Brain pericyte (primary cell): ENCODE measurements at places on chromosomes 6 and 20.
A peak's percentile ranks its signal among the peaks of the same experiment; 100 is the strongest.

DNA sequence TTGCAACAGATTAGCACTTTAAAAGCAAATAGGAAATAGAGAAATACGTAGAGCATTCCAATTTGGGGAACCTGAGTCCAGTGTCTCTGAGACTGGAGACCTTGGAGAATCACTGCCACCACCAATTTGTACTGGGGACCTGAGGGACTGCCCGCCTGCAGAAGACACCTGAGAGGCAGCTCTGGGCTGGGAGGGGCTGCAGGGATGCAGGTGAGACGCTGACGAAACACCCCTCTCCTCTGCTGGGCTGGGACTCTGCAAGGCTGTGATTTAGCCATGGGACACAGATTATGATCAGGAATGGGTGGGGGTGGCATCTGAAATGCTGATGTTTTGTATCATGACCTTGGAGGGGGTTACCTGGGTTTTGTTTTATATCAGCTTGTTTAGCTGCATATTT lies 7.0 kb upstream of the APMAP start:
- no peak for DNase-seq

- no peak for DNase-seq
Measured at GRCh38 chr6:52125139-52125538, 37.7 kb upstream of the PKHD1 start.

DNA sequence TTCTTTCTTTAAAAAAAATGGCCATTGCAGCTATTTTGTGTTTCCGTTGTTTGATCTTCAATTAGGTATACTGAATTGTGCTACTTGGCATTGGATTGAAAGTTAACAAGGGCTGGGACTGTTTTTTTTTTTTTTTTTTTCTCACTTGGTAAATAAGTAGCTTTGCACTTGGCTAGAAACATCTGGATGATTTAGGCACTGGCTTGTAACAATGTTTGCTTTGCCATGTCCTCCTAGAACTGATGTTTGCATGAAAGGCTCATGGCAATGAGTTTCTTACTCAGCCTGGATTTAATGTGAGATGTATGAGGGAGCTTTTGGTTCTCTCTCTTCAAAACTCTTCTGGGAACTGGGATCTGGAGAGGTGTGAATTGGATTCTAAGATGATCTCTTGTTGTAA lies 414.1 kb downstream of the CDH26 start:
- DNase-seq, result no peak

GRCh38 chr20:347317-347639 lies 367 bp downstream of the NRSN2 start:
- DNase-seq, result no peak

DNA sequence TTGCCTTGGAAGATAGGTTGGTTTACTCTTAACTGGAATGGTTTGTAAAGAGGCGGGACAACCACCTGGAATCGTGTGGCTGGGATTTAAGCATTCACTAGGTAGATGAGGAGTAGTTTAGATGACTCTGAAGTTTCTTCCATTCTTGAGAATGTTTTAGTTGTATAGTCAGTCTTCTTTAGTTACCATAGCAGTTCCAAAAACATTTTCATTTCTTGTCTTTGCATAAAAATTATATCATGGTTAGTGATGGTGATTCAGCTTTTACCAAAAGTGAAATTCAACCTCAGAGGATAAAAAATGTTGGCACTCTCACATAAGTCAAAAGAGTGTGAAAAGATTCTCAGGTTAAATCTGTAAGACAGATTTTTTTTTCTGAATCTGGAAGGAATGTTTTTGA lies 70.3 kb downstream of the SMAP1 start:
- DNase-seq, result no peak

DNA sequence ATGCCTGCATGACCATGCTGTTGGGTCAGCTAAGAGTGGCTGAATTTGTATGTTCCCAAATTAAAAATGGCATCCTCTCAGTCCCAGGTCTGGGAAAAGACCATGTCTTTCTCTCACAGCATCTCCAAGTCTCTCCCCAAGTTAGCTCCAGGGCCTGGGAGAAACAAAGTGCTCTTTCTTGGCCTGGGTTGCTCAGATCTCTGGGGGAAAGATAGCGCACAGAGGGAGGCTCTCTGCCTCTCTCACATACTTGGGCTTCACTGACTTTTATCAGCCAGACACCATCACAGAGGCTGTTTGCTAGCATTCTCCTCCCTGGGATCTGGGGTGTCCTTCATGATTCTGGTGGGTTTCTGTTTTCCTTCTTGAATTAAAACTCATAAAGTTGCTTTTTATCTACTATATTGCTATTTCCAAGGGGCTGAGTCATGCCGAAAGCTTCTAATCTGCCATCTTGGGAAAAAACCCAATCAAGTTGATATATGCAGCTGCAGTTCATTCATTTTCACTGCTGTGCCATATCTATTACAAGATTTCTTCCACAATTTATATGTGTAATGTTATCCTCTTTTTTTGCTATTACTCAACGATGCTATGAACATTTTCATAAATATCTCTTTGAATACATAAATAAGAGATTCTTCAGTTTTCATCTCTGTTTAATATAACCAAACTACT lies 190.2 kb downstream of the MOXD1 start:
- DNase-seq, result no peak

DNA sequence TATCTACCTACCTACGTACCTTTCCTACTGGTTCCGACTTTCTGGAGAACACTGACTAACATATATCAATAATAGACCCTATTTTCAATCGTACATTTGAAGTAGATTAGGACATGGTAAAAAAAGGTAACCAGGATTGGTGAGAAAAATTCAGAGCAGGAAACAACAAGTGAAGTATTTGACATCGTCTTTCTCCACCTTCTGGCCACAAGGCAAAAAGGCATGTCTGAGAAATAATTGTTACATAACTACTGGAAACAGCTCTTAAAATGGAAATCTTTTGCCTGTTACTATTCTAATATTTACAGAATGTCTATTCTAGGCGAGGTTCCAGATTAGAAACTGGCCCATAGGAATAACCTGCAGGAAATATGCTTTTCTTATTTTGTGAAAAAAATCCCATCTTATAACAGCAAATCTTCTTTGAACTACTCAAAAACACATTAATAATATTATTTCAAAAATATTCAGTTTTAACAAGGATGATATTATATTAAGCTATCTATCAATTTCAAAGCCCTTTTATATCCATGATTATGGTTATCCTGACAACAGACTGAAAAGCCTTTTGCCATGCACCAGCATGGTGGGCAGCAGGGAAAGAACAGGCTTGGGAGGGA lies 80.8 kb downstream of the RCAN2 start:
- DNase-seq, result no peak

DNA sequence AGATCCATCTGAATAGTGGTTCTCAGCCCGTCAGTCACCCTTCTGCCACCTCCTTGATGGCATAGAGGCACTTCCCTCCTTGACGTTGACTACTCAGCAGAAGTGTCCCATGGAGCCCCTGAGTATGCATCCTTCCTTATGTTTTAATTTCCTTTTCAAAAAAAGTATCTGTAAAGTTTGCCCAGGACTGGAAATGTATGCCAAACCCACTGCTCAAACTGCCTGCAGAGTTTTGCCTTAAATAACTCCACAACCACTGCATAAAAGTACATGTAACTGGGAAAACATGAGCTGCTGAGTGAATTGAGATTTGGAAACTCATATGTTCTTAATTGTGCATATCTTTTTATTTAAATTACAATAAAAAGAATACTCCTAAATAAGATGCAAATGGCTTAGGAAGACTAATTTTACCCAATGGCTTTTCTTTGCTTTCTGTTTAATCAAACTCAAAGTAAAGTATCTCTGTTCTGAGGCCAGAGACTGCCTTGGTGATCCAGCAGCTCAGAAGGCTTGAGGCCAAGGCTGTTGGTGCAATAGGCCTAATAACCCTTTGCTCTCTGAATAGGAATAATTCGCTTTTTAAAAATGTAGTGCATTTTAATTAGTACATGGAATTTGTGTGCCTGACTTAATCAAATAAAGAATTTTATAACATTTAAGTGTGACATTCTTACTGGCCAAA lies 90.4 kb downstream of the FNDC1 start:
- no peak for DNase-seq

DNA sequence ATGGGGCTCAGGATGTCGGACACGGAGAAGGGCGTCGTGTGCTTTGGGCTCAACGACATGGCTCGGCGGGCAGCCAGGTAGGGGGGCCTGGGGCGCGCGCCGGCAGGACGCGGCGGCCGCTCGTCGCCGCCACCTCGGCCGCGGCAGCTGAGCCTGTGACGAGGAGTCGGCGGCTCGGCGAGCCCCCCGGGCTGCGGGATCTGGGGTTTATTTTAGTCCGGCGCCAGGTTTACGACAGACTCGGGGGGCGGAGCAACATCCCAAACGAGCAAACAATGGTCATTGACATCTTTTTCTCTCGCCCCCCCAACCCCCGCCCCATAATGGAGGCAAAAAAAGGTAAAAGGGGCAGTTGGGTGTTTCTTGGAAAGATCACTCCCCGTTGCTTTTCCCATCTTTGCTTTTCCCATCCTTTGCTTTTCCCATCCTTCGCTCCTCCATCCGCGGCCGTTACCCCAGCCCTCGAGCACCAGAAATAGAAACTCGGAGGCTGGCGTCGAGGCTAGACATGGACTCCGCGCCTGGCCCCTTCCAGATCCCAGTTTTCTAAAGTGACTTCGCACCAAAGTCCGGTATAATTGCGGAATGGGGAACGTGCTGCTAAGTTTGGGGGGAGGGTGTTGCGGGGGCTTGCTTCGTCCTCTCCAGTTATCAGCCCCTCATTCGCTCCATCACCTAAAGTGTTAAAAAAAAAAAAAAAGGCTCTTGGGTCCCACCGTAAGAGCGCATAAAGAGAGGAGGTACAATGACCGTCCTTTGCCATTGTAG lies at the start of gene NKX2-4:
TSS of gene NKX2-4 (minus strand) at position 186 of the 768 bp plus-strand sequence. CDS start at position 59, 127 bp downstream.
- DNase-seq, result no peak

DNA sequence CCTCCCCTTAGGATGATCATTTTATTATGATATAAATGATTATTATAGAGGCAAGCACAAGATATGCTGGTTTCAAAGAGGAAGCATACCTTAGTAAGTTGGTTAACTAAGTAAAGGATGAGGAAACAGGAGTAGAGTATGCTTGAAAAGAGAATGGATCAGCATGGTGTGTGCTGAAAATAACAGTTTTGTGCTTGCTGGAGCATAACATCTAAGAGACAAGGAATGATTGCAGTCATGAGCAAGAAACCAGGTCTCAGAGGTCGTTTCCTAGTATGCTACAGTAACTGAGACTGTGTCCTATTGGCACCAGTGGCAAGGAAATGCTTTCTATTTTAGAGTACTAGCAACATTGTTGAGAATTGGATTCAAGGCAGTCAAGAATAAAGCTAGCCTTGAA lies 34.1 kb downstream of the CDC40 start:
- DNase-seq, result no peak

- DNase-seq, result peak; percentile 61
Measured at GRCh38 chr20:35303735-35304491, 11.7 kb upstream of the FAM83C start.

- DNase-seq, result no peak
Measured at GRCh38 chr6:156107624-156108101, 652.0 kb upstream of the NOX3 start.

GRCh38 chr6:13703496-13703895 lies 8.1 kb downstream of the RANBP9 start:
- DNase-seq, result no peak

GRCh38 chr20:55515832-55516231 lies 489.5 kb downstream of the CBLN4 start:
- DNase-seq, result no peak

DNA sequence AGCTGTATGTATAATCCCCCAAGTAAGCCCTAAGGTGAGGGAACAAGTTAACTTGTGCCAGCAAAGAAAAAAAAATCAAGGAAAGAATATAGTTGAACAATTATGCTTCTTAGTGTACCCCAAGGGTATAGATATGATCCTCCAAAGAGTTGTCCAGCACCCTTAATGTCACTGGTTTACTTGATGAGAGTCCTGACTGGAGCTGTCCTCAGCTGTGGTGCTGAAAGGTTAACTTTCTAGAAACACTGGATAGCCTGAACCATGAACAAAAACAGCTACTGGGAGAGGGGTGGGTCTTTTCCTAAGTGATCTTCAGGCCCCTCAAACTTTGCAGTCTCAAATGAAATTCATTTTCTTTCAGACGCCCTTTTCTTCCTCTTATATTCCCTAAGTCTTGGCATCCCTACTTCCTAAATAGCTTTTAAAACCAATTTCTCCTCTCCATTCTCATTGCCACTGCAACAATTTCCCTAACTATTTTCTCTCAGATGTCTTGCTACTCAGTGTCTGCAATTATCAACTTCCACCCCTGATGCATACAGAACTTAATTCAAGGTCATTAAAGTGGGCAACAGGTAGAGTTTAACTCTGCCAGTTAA lies 83.5 kb upstream of the PROKR2 start:
- DNase-seq, result no peak

- no peak for DNase-seq
Measured at GRCh38 chr20:3157817-3158216, 1.8 kb downstream of the FASTKD5 start.

DNA sequence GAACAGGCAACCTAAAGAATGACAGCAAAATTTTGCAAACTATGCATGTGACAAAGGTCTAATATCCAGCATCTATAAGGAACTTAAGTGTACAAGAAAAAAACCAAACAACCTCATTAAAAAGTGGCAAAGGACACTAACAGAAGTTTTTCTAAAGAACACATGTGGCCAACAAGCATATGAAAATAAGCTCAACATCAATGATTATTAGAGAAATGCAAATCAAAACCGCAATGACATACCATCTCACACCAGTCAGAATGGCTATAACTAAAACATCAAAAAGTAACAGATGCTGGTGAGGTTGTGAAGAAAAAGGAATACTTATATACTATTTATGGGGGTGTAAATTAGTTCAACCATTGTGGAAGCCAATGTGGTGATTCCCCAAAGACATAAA lies 5.5 kb downstream of the RFPL4B start:
- no peak for DNase-seq

- no peak for DNase-seq
Measured at GRCh38 chr6:2966347-2966746, 5.0 kb downstream of the SERPINB6 start.

DNA sequence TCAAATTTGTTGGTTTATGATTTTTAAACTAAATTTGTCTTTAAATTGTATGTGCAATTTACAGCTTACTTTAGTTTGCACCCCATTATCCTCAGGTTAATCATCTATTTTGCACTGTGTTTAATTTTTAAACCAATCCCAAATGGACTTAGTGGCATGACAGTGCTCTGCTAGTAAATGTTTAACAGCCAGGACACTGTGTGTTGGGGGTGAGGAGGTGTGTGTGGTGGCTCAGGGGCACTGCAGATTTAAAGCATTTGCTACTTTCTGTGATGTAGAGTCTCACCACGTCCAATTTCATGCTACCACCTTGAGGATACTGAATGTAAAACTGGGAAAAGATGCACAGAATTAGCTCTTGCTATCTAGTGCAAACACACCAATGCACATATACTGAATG lies 225.7 kb downstream of the HAO1 start:
- DNase-seq, result no peak

DNA sequence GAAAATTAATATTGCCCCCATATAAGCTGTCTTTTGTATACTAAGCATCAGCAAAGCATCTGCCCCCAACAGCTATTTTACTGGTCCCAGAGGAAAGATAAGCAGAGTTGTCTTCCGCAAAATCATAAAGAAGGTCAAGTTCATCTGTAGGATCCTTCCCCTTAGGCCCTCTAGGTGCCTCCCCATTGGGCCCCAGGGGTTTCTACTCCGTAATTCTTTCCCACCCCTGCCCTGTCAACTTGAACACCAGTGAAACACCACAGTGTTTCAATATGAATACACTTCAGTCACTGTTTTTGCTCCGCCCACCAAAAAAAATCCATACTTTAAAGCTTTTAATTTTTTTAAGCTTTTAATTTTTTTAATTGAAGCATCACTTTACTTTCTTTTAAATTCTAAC lies 159.2 kb downstream of the ATXN1 start:
- no peak for DNase-seq
